ENCODE measurements at places on chromosomes 7 and 10.

- no peak for DNase-seq
Observed at GRCh38 chr7:120724955-120725354, 133.0 kb downstream of the TSPAN12 start.

DNA sequence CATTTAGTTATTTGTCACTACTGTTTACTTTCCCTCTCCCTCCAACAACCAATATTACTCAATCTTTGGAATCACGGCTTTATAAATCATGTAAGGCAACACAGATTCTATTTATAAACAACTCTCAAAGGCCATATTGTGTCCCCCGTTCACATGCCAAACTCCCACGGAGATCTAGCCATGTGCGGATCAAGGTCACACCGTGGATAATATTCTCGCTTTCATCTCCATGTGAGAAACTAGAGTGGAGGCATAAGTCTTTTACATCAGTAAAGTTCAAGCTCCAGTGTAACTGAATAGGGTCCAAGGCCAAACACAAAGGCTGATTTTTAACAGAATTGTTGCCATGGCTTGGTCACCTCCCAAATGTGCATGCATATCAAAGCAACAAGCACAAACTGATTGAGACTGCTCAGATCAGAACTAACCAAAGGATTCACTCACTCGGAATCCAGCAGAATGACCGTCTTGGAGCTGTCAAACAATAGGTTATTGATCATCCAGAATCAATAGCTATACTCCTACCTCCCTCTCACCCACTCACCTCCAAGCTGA is 569.5 kb upstream of the LRRN3 start:
- DNase-seq: no peak

DNA sequence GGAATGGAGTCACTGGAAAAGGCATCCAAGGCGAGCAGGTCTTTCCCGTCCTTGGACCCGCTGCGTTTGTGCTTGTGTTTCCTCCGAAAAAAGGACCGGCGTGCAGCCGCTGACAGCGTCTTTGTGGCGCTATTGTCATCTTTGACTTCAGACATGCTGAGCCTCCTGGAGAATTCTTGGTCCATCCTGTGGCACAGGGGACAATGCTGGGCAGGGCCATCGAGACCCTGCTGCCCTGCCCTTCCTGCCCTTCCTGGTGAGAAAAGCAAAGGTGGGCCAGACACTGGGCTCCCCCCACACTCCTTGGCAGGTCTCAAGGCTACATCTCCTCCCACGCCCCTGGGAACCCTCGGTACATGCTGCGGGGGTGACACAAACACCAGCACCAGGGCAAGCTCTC is 120.9 kb downstream of the DLG5 start:
- DNase-seq: no peak

DNA sequence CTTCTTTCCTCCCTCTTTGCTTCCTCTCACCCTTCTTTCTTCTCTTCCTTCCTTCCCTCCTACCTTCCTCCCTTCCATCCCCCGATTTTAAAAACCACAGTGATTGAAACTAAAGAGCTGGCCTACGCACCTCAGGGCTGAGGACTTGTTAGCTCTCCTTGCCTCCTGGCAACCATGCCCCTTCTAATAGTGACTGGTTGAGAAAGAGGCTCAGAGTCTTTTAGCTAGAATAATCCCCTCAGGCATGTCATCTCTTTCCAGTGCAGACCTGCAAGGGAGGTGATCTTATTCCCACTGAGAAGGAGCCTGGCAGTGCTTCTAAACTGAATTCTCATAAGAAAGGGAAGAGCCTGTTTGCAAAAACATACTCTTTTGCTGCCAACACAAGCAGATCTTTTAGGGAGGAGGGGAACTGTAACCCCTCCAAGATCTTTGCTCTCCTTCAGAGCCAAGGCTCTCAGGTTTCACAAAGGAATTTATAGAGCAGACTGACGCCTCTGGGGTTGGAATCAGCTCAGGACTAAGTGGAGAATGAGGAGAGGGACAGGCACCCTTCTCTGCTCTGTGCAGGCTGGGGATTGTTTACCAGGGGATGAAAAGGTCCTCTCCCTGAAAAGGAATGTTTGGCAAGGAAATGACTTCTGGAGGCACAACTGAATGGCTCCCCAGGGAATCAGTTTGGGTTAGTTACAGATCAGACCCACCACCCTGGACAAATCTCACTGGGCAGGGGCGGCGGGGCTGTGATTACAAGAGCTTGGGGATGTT is 9.4 kb upstream of the ANKRD1 start:
- no peak for DNase-seq

Data from RWPE2 (cell line).